CD8-positive, alpha-beta memory T cell (primary cell): ENCODE measurements at places on chromosomes 4 and X. TPM values are rescaled to one million over a fixed set of nuclear protein-coding genes. Genes with fewer than 3 reads are reported as not detected.

Gene UBA1
- 178 TPM for polyA plus RNA-seq

Gene DMRTC1B
- 0.92 TPM for polyA plus RNA-seq

Gene ZC4H2
- 9.9 TPM for polyA plus RNA-seq

Gene BTK
- not detected for polyA plus RNA-seq

Gene ADH7
- not detected for polyA plus RNA-seq

Gene GAGE12H
- polyA plus RNA-seq: not detected

Gene PRAF2
- polyA plus RNA-seq: 62.6 TPM

Gene FAT4
- polyA plus RNA-seq: not detected

Gene RTL9
- polyA plus RNA-seq: not detected
